ENCODE measurements at places on chromosomes 16 and 17. TPM values are rescaled to one million over a fixed set of nuclear protein-coding genes. Genes with fewer than 3 reads are reported as not detected.

Gene GTF3C1
- total RNA-seq: 72.5 TPM

Gene CCDC43
- 17.4 TPM for total RNA-seq

Gene EVPL
- total RNA-seq: 84.2 TPM

Gene CEP295NL
- total RNA-seq: 5.2 TPM

Gene ITGAL
- 8.9 TPM for total RNA-seq

Gene C17orf107
- 4.6 TPM for total RNA-seq

Gene DOC2A
- 3.1 TPM for total RNA-seq

Gene TANGO6
- 26.6 TPM for total RNA-seq

Gene ARHGDIG
- not detected for total RNA-seq

Gene ITGA3
- total RNA-seq: 211 TPM

Gene TEKT1
- total RNA-seq: not detected

Gene ASB16
- 0.36 TPM for total RNA-seq

Gene NKD1
- total RNA-seq: 27.8 TPM

Gene NECAB2
- not detected for total RNA-seq

Gene ZSCAN10
- not detected for total RNA-seq

Gene VTN
- 1.0 TPM for total RNA-seq

Gene C1QTNF8
- total RNA-seq: not detected

Gene TSPAN10
- 2.5 TPM for total RNA-seq

Gene GUCY2D
- total RNA-seq: 0.81 TPM

Gene AANAT
- not detected for total RNA-seq

Gene HAP1
- total RNA-seq: 0.47 TPM

Gene CES2
- total RNA-seq: 56.3 TPM

Gene TMEM100
- 8.4 TPM for total RNA-seq

Gene NR1D1
- total RNA-seq: 26.0 TPM

Gene SLC16A13
- 6.7 TPM for total RNA-seq

Gene MED9
- total RNA-seq: 19.1 TPM

Gene SLC35G3
- not detected for total RNA-seq

Gene KRTAP4-5
- total RNA-seq: not detected

Gene HS3ST3B1
- 1.8 TPM for total RNA-seq

Gene CHST4
- total RNA-seq: 0.16 TPM

Gene FBXO39
- 0.23 TPM for total RNA-seq

Gene GAST
- not detected for total RNA-seq

Gene KRT32
- not detected for total RNA-seq

Gene LLGL1
- 18.5 TPM for total RNA-seq

Gene CD300LB
- 0.49 TPM for total RNA-seq

Gene OSBPL7
- total RNA-seq: 27.2 TPM

Gene SHISA9
- total RNA-seq: 0.52 TPM

Gene PRSS53
- 1.2 TPM for total RNA-seq

Gene ASPHD1
- 1.2 TPM for total RNA-seq

Gene TBC1D3I
- total RNA-seq: 2.1 TPM

Gene ARHGAP23
- 367 TPM for total RNA-seq

Gene PMFBP1
- total RNA-seq: 1.6 TPM

Gene HOXB6
- total RNA-seq: 111 TPM

Gene RSL1D1
- total RNA-seq: 170 TPM

Gene GDPD3
- total RNA-seq: 53.1 TPM

Gene TNFSF13
- total RNA-seq: 23.0 TPM

All from ureter (tissue), 1 donor.